ENCODE measurements at places on chromosomes 13 and 19. TPM values are rescaled to one million over a fixed set of nuclear protein-coding genes. Genes with fewer than 3 reads are reported as not detected.
A peak's percentile ranks its signal among the peaks of the same experiment; 100 is the strongest.

The TSSK6 gene
- total RNA-seq: 722 TPM

The PCDH9 gene
- total RNA-seq: 3.5 TPM

The LILRB4 gene
- 3.2 TPM for total RNA-seq

The HSH2D gene
- 0.68 TPM for total RNA-seq

The BBC3 gene
- 10.0 TPM for total RNA-seq

GRCh38 chr19:52725528-52725961 lies 9.3 kb downstream of the ZNF611 start:
- DNase-seq: peak; percentile 41

DNA sequence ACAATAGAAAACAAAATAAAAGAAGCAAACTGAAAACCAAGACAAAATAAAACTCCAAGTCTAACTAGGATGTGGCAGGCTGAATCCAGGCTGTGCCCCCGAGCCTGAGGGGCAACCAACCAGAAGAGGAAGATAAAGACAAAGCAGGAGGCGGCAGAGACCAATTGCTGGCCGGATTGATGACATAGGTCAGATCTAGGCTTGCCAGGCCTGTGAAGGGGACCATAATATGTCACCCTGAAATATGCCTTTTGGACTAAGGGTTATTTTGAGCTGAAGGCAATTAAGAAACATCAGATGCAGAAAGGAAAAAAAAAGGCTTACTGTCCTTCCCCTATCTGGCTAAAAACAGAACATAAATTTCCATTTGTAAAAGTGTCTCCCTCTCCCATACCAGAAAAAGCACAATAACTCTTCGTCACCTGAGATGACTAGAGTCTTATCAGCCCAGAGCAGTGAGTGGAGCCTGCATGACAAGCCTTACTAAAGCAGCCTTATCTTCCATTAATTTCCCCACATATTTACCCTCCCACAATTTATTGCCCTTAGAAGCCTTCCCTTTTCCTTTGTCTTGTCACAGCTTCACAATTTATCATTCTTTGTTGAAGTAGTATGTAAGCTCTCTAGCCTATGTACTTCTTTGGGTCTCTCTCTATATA lies 22.8 kb downstream of the ATP8A2 start:
- no peak for DNase-seq

GRCh38 chr19:33700408-33701013 lies 78.8 kb downstream of the CHST8 start:
- no peak for DNase-seq

- DNase-seq: peak; percentile 97
Measured at GRCh38 chr19:54464044-54464629, 559 bp upstream of the LENG9 start.

DNA sequence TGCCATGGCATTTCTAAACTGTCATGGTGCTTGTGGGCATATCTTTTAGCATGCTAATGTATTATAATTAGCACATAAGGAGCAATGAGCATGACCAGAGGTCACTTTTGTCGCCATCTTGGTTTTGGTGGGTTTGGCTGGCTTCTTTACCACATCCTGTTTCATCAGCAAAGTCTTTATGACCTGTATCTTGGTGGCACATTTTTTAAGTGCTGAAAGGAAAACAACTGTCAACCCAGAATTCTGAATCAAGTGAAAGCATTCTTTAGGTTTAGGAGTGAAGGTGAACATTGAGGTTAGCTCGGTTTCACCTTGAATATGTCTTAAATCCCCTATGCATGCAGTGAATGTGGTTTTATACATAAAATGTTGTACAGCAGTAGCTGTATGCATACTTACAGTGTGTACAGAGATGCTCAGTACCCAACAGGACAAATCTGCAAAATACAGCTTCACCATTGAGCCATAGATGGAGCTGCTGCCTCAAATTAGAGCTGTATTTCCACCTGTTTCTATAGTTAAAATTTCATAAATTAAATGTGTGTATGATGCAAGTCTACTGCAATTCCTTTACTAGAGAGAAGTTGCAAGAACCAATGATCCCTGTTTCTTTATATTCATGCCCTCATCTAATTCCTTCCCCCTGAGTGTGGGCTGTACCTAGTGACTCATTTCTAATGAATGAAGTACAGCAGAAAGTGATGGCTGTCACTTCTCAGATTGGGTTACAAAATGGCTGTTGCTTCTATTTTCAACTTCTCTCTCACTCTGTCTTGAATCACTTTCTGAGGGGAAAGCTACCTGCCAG lies 25.2 kb upstream of the IGSF23 start:
- no peak for DNase-seq

GRCh38 chr19:48391100-48392005 lies at the start of gene KDELR1:
TSS of gene KDELR1 (minus strand) at chr19:48391551. CDS start at chr19:48391358, 193 bp downstream.
- DNase-seq: peak; percentile 87

GRCh38 chr13:39401756-39402155 lies 201.2 kb downstream of the LHFPL6 start:
- DNase-seq: no peak

- no peak for DNase-seq
Measured at GRCh38 chr13:113915786-113916329, 52.0 kb upstream of the GAS6 start.

Measured in testis (tissue), 5 donors.